ENCODE measurements at places on chromosomes 3 and 15.

- DNase-seq: no peak
These were observed 138.9 kb downstream of the IGF1R start for GRCh38 chr15:98787194-98787593.

DNA sequence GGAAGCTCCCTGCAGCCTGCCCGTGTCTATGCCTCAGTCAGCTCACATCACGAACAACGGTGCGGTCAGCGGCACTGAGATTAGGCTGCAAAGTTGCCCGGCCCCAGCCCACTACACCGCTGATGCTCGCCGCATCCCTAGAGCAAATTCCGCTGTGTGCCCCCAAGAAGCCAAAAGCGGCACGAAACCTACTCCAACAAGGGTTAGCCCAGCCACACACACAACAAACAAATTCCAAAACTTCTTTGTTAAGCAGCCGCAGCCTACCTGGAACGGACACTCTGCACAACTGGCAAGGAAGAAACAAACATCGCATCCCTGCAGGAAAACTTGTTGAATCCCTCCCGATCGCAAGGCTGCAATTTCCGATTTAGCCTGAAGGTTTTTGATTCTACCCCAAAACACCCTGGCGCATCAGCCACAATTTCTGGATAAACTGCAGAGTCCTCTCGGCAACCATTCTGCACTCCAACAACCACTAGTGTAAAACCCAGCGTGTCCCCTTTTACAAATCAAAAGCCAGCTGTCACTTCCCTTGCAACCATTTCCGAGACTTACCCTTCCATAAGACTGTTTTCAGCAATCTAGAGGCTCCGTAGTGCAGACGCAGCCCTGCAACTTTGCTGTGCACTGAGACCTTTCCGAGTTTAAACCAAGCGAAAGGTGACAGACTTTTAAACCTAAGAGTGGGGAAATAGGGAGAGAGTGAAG lies 449 bp downstream of the ROBO1 start:
- no peak for DNase-seq

- no peak for DNase-seq
These were observed 151.1 kb downstream of the PGPEP1L start for GRCh38 chr15:98856532-98856907.

DNA sequence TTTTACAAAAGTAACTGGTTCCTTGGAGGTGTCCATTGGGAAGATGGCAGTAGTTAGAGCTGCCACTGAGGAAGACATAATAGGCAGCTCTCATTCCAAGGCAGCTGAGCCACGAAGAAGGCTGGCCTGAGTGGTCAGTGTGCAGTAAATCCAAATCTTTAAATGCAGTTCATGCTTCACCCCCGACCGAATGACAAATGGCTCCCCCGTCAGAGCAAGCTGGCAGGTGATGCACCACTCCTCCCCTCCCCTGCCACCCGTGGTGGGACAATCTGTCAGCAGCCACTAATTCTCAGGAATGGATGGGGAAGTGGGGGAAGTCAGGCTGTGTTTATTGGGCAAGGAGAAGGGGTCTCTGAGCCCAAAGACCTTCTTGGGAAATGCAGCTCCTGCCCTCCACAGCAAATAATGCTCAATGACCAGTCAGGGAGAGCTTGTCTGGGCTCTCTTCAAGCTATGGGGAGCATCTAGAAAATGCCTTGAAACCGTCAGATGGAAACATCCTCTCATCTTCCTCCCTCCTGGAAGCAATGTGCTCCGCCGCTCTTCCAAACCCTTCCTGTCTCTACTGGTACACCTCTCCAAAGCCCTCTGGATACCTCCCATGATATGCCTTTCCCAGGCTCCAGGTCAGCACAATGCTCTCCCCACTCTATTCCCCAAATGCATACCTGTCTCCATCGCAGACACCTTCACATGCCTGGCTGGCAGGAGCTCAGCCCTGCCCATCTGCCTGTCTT lies 65.4 kb downstream of the LIPC start:
- no peak for DNase-seq

DNA sequence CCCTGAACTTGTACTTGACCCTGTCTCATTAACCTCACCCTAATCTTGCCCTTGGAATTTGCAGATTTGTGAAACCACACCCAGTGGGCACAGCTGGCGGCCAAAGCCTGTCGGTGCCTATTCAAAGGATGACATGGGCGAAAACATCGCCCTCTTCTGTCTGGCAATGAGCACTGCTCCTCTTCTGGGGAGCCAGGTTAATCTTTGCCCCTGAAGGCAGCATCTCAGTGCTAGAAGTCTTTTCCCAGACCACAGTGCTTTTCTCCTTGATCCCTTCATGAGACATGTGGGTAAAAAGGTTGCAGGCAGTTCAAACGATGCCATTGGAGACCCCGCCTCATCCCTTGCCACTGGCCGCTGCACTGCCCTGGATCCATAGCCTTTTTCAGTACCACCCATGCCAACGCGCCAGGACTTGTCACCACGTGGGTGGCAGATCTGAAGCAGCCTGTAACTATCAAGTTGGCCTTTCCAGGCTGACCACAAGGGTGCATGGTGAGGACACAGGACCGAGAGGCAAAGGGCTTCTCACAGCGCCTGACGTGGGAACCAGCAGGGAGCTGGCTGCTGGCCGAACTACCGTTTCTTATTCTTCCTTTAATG lies 6.5 kb upstream of the DNASE1L3 start:
- peak; percentile 33 for DNase-seq

DNA sequence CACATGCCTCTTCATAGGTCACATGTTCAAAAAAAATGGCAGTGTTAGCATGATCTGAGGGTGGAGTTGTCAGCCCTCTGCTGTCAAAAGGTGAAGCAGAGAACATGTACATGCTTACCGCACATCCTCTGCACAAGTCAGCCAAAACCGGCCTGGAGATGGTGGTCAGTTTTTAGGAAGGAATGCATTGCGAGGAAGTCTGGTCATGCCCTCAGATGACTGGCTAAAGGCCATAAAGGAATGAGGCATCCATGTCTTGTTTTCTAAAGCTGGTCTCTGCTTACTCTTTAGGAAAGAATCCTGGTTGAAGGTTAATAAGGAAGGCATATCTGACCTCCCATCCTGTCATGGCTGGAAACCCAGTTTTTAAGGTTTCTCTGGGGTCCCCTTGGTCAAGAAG lies 292.0 kb upstream of the CCDC54 start:
- DNase-seq: no peak

DNA sequence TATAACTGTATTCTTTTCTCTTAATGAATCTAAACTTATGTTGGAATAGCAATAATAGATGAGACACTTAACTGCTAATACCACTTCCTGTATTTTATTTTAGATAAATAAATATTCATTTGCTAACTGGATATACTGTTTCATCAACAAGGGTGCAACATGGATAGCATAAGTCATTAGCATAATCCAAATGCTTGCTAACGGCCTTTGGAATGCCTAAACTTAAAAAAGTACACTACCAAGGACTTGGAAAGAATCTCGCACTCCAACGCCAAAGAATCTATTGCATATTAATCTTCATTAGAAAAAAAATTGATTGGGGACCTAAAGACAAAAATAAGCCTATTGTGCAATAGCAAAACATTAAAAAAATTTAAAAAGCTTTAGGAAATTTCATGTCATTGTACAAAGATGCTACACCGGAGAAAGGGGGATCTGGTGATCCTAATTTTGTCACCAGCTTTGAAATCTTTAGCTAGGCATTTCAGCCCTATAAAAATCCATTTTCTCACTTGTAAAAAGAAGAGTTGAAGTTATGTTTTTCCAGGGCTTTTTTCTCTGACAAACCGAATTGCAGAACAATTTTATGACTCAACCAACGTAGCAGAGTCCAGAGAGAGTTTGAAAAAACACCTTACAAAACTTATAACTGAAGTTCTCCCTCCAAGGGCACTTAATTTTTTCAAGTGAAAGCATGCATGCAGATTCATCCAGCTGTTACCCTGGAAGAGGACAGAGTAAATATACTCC lies 4.1 kb downstream of the VGLL3 start:
- DNase-seq: no peak

DNA sequence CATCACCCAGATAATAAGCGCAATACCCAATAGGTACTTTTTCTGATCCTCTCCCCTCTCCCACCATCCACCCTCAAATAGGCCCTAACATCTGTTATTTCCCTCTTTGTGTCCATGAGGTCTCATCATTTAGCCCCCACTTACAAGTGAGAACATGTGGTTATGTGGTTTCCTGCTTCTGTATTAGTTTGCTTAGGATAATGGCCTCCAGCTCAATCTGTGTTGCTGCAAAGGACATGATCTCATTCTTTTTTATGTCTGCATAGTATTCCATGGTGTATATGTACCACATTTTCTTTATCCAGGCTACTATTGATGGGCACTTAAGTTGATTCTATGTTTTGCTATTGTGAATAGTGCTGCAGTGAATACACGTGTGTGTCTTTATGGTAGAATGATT lies 165.4 kb downstream of the MBNL1 start:
- no peak for DNase-seq

GRCh38 chr3:44674211-44674610 lies 25.7 kb downstream of the ZNF35 start:
- DNase-seq: no peak

DNA sequence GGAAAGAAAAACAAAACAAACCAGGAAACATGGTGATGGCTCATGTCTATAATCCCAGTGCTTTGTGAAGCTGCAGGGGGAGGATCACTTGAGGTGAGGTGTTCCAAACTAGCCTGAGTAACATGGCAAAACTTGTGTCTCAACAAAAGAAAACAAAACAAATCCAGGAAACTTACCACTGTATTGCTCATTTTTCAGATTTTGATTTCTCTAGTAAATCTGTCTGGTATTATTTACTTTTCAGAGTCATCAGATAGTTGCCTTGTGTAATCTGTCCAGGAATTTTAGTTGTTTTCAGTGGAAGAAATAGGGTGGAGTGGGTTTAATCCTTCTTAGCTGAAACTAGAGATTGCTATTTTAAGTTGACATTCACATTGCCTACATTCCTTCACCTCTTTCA lies 91.8 kb upstream of the ALCAM start:
- no peak for DNase-seq

DNA sequence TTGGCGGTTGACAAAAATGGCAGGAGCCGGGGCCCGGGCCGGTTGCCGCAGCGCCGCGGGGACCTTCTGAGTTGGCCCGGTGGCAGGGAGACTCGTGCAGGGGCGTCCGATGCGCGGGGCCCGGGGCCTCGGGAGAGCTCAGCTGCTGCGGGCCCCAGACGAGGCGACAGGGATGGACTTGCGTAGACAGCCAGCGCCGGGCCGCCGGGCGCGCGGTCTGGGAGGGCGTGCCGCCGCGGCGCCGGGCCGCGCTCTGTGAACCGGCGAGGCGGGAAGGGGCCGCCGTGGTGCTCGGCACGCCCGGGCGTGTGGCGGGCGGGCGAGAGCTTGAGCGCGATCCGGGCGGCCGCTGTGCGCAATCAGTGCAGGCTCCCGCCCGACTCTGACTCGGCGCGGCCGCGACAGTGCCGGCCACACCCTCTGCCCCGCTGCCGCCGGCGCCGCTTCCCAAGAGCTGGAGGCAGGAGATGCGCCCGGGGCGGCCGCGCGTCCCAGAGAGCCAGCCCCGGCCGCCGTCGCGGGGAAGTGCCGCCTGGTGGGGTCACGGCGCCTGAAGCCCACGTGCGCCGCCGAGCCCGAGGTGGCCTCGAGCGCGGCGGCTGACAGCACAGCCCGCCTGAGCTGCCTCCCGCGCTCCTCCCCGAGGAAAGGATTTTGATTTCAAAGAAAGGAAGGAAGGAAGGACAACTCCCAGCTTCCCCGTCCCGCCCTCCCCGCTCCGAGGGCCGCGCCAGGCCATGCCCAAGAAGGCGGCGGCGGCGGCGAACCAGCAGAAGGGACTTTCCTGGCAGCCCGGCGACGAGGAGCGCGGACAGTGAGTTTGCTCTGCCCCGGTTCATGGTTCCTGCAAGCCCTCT lies 657 bp downstream of the TLNRD1 start:
- no peak for DNase-seq

- no peak for DNase-seq
These were observed 238.1 kb downstream of the CHST2 start for GRCh38 chr3:143357700-143358099.

DNA sequence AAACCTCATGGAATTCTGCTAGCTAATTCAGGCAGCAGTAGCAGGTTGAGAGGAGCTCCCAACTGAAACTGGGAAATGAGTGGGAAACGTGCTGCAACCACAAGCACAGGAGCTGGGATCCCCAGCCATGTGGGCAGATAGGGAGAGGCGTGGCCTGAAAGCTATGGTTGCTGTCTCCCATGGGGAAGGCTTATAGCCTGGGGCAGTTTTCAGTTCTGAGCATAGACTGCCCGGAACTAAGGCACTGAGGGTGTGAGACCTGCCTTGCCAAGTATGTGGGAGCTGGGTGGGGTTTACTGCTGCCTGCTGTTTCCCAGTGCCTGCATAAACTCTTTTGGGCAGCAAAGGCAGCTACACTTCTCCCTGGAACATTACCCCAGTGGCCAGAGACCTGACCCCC lies 229.5 kb downstream of the TUSC7 start:
- DNase-seq: no peak

GRCh38 chr15:58549013-58549784 lies 117.4 kb downstream of the LIPC start:
- DNase-seq: no peak

- no peak for DNase-seq
These were observed 96.4 kb downstream of the FNDC3B start for GRCh38 chr3:172135820-172136219.

- no peak for DNase-seq
These were observed 14.2 kb upstream of the TSEN2 start for GRCh38 chr3:12470111-12470510.

DNA sequence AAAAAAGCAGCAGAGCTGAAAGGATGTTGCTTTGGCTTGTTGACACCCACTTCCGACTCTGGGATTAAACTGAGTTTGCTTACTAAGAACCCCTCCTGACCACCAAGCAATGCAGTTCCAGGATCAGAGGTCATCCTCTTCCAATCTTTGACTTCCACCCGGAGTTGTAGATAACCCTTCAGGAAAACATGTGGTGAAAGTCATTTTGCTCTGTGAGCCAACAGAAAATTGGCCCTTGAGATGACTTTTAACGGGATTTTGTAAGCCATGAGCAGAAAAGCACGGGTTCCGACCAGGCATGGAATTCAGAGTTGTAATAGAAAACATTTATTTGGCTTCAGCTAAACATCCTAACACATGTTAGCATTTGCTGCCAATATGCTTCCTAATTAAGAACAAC lies 171.6 kb upstream of the NR2F2 start:
- DNase-seq: no peak

GRCh38 chr3:45026957-45027356 lies 854 bp downstream of the CLEC3B start:
- DNase-seq: no peak

DNA sequence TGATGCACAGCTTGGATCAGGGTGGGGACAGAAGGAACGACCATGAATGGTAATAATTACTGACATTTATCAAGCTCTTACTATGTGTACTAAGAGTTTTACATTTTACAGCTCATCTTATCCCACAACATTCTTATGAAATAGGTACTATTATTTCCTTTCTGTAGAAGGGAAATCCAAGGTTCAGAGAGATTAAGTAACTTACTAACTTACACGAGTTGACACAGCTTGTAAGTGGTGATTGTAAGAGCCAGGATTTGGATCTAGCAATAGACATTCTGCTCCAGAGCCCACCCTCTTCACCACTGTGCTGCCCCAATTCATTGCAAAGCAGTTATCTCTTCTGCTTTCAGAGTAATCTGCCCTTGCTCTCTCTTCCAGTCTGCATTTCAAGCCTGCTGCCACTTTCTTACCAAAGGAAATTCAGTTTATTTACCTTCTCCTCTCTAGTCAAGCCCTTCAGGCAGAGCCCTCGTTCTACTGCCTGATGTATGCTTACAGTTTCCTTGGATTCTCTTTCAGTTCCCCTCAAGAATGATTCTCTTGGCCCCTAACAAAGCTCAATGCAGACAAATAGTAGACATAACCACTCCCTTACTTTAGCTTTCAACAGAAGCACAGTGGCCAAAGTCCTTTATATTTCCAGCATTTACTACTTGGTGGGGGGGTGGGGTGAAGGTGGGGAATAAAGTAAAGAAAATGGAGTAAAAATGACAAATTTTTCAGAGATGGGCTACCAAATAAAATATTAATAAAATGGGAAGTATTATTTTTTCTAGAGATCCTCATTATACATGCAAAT lies 65.8 kb downstream of the ATP8B4 start:
- DNase-seq: no peak
